ENCODE measurements at places on chromosomes 6 and 20.

GRCh38 chr6:56796196-56796532 lies 153.5 kb upstream of the DST start:
- no peak for DNase-seq

DNA sequence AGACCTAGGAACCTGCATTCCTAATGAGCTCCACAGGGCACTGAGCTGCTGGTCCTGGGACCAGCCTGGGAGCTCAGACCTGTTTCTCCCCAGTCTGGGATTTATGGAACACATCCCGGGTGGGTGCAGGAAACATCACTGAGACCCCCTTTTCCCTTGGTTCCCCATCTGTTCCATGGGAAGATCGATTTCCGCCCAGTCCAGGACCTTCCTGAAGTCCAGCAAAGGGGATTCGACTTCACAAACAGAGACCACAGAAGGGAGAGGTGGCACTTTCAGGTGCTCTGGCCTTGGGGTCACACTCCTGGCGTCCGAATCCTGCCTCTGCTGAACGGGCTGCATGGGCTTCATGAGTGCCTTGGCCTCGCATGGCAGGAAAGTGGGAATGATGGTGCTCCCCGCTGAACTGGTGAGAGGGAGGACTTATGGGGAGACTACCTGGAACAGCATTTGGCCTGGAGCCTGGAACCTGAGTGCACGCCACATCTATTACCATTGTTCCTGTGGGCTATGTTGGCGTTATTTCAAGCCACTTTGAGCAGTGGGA lies 296.3 kb downstream of the TAF4 start:
- no peak for DNase-seq

- DNase-seq = no peak
These were observed 122.5 kb downstream of the HIVEP1 start for GRCh38 chr6:12134581-12134980.

GRCh38 chr6:21947731-21948386 lies 349.0 kb downstream of the PRL start:
- DNase-seq = no peak

DNA sequence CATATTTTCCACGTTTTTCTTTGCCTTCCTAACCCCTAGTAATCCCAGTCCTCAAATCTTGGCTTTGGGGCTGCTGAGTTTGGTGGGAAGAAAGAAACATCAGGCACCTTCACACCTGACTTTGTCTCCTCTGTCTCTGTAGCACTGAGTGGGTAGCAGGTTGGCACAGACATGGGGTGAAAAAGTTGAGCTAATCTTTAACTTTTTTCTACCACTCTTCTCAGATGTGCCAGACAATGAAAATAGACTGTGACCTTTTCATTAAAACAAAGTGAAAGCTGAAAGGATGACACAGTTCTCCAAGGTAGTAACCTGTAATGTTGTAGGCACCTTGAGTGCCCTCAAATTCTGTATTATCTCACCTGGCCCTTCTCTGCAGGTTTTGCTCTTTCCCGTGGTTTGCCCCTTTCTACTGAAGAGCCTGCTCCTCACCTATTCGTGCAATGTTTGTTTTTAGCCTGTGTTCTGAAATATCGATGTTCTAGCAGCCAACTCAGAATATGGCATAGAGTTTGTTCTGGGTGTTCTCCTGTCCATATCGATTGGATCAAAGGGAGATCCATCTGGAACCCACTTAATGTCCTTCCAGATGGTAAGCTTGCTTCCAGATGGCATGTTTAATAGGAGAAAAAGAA lies 57.8 kb upstream of the ATXN1 start:
- no peak for DNase-seq

GRCh38 chr20:11120431-11120830 lies 446.6 kb upstream of the JAG1 start:
- no peak for DNase-seq

DNA sequence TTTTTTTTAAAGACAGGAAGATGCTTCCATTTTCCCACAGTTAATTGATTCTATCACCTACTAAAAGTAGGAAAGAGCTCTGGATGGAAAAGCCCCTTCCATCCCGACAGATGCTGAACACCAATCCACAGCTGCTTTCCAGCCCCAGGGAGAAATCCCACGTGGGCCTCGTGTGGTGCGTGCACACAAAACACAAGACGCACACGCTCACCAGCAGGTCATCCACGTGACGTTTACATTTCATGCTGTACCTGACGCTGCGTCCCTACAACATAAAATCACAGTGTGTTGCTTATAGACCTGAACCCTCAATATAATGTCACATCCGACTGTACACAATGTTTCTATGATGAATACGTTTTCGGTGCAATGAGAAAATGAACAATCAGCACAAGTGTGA lies 50.2 kb upstream of the DACT2 start:
- no peak for DNase-seq

- no peak for DNase-seq
These were observed 12.5 kb upstream of the TMEM30A start for GRCh38 chr6:75296811-75297779.

GRCh38 chr6:87736809-87737540 lies 34.9 kb upstream of the AKIRIN2 start:
- DNase-seq = no peak

DNA sequence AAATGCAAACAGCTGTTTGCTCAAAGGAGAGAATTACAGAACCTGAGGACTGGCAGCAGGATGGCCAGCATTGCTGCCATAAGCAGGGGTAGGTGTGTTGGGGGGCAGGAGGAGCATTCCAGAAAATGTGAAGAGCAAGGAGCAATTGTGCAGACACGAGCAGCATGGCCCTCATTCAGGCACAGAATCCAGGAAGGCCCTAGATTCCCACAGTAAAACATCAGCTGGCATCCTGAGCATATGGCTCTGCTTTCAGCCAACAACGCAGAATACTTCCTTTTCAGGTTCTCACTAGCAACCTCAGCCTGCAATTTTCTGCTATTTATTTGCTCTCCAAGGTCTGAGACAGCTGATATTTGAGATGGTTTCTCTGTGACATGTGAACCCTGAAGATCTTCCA lies 243.4 kb upstream of the POU3F2 start:
- DNase-seq = no peak

GRCh38 chr20:61730631-61731362 lies 334.9 kb downstream of the TAF4 start:
- DNase-seq = no peak

DNA sequence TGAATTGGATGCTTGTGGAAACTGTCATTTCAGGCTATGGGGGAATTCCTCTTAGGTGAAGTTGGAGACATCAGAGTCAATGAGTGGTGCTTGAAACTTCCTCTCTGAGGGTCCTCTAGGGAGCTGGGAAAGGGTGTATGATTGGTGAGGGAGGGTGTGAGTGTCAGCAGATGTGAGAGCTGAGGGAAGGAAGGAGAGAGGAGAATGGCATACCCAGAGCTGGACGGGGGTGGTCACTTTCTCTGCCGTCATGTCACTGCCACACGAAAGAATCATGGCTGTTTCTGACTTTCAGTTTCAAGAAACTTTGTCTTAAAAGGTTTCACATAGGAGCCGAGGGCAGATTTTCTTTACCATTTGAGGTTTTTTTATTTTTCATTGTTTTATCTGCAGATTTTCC lies 50.3 kb downstream of the DEK start:
- no peak for DNase-seq

DNA sequence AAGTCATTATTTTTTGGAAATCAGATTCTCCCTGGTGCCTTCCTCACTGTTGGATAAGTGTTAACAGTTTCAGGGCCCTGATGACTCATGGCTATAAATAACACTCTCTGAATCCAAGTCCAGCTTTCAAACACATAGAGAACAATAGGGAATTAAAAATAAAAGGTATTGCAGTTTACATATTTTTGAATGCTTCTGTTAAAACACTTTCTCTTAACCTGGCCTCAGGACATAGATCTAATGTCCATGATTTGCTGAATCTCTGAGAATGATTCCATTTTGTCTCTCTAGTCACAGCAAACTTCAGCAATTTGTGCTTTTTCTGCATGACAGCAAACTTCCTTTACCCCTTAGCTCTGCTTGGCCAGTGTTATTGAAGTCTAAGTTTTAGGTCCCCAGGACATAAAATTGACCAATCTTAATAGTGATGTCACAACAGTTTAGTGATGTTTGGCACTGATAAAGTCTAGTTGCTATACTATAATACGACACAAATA lies 1192.4 kb upstream of the CITED2 start:
- DNase-seq = no peak

DNA sequence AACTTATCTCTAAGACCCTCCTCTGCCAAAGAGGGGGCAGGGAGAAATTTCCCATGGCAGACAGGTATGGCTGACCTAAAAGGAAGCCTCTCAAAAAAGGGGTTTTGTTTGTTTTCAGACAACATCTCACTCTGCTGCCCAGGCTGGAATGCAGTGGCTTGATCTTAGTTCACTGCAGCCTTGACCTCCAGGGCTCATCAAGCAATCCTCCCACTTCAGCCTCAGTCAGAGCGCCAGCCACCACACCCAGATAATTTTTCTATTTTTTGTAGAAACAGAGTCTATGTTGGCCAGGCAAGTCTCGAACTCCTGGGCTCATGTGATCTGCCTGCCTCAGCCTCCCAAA lies 3.8 kb downstream of the EZR start:
- DNase-seq = no peak

- DNase-seq = no peak
These were observed at the start of gene HS3ST5 for GRCh38 chr6:114342826-114343781. TSS of gene HS3ST5 (minus strand) at chr6:114343023. CDS start at chr6:114062845, 280,178 bp downstream.

- no peak for DNase-seq
These were observed 63.8 kb downstream of the ISM1 start for GRCh38 chr20:13284830-13285229.

GRCh38 chr6:119673741-119674140 lies 324.2 kb upstream of the MAN1A1 start:
- no peak for DNase-seq

DNA sequence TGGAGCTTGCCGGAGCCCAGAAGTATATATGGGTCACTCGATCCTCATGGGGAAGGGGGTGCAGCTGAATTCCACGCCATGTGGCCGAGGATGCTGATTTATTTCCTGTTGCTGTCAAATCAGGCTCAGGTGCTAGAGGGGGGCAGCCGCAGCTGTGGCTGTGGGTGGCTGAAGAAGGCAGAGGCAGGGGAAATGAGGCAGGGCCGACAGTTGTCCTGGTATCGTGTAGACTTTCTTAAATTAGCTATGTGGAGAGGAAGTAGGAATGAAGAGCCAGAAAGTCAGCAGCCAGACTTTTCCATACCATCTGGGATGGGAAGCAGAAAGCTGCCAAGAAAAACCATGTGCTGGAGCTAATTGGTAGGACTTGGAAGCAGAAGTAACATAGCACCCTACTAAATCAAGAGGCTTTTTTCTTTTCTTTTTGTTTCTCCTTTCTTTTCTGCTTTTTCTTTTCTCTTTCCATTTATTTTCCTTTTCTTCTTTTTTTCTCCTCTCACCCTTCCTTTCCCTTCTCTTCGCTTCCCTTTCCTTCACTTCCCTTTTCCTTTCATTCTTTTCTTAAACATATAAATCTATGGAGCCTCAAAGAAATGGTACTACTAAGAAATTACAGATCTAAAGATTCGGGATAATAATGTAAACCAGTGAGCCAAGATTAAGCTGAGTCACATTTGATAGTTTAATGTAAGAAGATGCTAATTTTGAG lies 90.6 kb upstream of the CD83 start:
- no peak for DNase-seq

- DNase-seq = no peak
These were observed 116.5 kb downstream of the FAM120B start for GRCh38 chr6:170423030-170423429.

GRCh38 chr6:168960551-168961263 lies 292.9 kb downstream of the THBS2 start:
- DNase-seq = no peak

- DNase-seq = no peak
These were observed 122.6 kb downstream of the SGK1 start for GRCh38 chr6:134195164-134195906.

- no peak for DNase-seq
These were observed 603.5 kb downstream of the KHDRBS2 start for GRCh38 chr6:61682562-61682961.

- no peak for DNase-seq
These were observed 12.3 kb downstream of the NRN1 start for GRCh38 chr6:5994234-5994998.

DNA sequence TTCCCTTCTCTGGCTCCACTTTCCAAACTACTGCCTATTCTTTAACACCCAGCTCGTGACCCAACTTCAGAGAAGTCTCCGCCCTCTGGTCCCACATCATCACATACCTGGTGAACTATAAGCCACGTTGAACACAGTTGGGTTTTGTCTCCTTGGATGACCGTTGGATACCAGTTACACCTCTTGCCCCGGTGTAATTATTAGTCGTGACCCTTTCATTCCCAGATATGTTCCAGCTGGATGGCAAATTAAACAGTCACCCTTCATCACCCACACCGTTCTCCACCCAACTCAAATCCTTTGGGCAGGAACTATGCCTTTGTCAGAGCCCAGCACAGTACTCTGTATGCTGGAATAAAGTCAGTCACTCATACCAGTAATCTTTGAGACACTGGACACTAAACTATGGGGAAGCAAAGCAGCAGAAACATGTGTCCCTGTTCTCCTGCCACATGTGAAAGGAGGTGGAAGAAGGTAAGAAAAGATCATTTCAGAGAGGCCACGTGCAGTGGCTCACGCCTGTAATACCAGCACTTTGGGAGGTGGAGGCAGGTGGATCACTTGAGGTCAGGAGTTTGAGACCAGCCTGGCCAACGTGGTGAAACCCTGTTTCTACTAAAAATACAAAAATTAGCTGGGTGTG lies 22.5 kb downstream of the PLAGL2 start:
- DNase-seq = no peak

GRCh38 chr6:126945812-126946360 lies 172.6 kb upstream of the RSPO3 start:
- no peak for DNase-seq

- no peak for DNase-seq
These were observed 627 bp upstream of the EIF6 start for GRCh38 chr20:35284992-35285805.

DNA sequence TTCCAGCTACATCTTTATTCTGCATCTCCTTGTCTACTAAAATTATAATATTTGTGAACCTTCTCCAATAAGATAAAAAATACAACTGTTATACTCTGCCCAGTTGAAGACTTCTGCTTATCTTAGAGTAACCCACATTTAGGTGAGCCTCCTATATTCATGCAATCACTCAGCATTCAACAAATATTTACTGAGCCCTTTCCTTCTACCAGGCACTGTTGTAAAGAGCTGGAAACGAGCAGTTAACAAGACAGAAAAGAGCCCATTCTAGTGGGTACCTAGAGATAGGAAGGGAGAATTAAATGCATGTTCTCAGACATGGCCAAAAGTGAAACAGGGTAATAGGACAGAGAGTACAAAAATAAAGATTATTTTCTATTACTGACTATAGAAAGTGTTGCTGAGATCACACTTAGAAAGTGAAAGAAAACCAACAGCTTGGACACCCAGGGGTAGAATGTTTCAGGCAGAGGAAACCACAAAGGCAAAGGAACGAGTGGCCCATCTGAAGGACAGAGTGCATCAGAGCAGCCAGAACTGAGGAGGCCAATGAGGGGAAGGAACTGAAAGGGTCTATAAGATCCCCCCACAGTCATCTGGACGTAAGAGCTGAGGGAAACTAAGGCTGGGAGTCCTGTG lies 50.8 kb upstream of the SMLR1 start:
- DNase-seq = no peak

GRCh38 chr6:97215157-97215769 lies 67.8 kb downstream of the MMS22L start:
- no peak for DNase-seq

- no peak for DNase-seq
These were observed 50.7 kb downstream of the LRFN2 start for GRCh38 chr6:40536442-40536841.

Data from stimulated activated CD4-positive, alpha-beta T cell treated with anti-CD3 and anti-CD28 coated beads, TNF-alpha, amount 100 ng/mL, for 1 hour (primary cell).